ENCODE measurements at places on chromosomes 13 and 19.

- DNase-seq = no peak
These were observed 5.5 kb downstream of the RAB11B start for GRCh38 chr19:8395621-8396082.

DNA sequence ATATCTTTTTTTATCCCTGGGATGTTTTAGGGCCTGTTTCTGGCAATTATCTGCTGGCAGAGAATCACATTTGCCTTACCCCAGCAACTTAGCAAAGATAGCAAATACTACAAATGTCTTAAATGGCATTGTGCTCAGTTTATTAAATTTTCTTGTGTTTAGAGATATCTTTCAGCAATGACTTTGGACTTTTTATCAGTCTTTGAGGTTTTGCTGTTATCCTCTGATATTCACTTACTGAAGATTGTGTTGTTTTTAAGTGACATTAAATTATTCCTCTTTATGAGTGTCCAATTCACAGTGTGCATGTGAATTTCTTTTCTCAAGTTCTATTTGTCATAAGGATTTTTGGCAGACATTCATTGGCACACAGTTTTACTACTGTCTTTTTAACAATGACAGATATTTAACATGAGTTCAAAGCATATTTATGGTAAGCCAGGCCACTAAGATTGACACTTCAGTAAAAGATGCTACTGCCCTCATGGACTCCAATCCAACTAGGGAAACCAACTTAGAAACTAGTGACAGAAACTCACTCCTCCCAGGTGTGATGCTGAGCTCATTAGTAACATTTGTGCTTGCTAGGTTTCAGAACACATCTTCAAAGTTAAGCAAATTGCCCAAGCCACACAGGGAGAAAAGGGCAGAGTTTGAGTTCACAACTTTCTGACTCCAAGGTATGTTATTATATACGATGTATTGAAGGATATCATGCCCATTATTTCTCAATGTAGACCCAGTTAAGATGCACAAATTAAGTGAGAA lies 481.9 kb downstream of the GPC6 start:
- DNase-seq = no peak

GRCh38 chr19:46728208-46728607 lies 11.3 kb upstream of the PRKD2 start:
- no peak for DNase-seq

DNA sequence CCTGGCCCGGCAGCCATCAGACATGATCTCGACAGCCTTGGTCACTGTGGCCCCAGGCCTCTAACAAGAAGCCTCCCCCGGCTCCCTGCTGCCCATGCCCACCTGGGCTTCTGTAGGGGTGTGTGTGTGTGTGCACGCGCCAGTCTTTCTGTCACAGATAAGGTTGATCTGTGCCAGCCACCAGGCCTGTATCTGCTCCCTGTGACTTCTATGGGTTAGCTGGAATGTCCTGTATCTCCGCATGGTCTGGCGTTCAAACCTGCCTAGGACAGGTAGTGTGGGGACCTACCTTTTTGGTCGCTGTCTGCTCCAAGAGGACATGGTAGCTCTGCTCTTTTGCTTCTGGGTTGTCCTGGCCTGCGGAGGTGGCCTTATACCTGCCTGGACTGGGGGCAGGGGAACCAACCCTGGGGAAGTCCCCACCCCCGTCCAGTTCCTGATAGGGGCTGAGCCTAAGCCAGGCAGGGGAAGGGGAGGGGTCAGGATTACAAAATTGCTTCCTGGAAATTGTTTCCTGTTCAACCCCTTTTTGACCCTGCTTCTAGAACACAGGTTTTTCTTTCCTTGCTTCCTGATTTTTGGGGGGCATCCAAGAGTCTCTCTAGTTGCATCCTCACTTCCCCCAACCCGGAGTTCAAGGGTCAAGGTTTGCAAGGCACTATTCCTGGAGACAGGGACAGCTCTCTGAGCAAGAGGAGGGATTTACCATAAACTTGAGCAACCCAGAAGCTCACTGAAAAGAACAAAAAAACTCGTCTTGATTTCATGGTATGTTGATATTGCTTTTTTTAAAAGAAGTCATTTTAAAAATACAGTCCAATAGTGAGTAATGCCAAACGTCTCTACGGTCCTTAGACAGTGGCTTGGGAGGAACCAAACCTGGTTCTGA lies at the start of gene LRG1:
LRG1 (minus strand) TSS at position 344 of the 889 bp plus-strand sequence; CDS start at position 321, 23 bp downstream.
- no peak for DNase-seq

DNA sequence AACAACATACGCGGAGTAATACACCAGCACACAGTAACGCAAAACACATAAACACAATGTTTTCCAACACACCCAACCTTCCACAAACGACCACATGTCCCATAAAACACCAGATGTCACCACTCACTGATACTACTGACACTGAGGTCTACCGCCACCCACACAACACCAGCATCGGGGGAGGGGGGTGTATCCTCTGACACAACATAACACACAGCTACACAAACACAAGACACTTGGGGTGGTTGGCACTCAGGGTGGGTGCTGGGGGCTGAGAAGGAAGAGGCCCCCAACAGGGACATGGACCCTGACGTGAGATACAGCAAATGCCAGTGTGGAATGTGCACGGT lies 1.5 kb upstream of the KCNN4 start:
- DNase-seq = no peak

DNA sequence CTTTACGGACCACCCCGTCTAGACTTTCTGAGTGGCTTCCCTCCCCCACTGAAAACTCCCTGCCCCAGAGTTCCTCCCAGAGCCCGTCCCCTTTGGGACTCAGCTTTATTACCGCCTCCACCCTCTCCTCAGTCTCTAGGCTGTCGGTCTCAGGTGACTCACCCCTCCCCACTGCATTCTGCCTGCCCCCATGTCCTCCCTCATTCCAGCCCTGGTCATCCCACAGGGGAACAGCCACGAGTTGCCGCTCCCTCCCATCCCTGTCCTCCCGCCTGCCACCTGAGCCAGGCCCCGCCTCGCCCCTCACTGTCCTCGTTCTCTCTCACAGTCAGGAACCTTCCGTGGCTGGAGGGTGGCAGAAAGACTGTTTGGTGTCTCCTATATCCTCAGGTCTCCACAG lies 57.3 kb downstream of the SMARCA4 start:
- peak; percentile 11 for DNase-seq
